ENCODE measurements at places on chromosomes 1 and 21.

DNA sequence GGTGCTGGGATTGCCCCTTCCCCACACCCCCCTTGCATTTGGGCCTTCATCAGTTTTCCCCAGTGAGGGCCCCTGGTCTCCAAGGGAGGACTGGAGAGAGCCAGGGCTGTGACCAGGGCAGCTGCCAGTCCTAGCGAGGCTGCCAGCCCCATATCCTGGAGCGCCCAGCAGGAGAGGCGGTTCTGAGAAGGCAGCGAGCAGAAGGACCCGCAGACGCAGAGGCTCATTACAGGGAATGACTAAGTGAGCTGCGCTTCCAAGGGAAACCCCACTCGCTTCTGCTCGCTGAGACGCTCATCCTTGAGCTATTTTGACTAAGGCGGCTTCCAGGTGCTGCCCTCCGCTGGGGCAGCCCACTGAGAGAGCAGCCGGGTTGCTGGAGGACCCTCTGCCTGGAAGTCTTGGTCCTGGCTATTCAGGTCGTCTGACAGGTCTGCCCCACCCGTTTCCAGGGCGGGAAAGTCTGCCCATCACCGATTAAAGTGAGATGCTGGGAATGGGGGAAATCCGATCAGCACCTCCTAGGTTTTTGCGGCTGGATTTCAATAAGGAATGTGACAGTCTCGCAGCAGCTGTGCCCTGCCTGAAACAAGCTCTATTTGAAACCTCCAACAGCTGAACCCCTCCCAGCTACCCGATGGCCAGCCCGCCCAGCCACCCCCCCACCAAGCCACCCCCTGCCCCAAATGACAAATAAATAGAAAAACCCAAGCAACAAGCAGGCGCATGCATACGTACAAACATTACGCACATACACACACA lies 2.8 kb downstream of the KCNN3 start:
- no peak for DNase-seq

- DNase-seq, result no peak
Observed at GRCh38 chr1:30034627-30035521, 688.5 kb downstream of the MATN1 start.

GRCh38 chr1:2482588-2482987 lies 6.5 kb downstream of the PLCH2 start:
- DNase-seq, result no peak

DNA sequence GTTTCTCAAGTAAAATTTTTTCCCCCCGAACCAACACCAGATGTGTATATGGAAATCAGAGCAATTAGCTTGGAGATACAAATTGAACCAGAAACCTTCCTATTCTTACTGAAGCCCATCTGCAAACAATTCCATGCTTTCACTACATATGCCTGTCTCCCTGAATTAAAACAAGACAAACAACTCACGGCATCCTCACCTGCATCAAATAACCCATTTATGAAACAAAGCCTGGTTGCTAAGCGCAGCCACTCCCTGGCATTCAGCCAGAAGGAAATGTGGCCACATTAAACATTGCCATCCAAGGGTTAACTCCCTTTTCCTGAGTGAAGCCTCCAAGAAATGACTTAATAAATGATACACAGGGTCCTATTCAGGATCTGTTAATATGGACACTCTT lies 55.3 kb downstream of the APP start:
- no peak for DNase-seq

- DNase-seq, result no peak
Observed at GRCh38 chr1:162133566-162133965, 64.1 kb downstream of the NOS1AP start.

- DNase-seq, result no peak
Observed at GRCh38 chr1:230382001-230382491, 44.1 kb downstream of the PGBD5 start.

GRCh38 chr1:43879414-43879813 lies 54.2 kb upstream of the ARTN start:
- no peak for DNase-seq

DNA sequence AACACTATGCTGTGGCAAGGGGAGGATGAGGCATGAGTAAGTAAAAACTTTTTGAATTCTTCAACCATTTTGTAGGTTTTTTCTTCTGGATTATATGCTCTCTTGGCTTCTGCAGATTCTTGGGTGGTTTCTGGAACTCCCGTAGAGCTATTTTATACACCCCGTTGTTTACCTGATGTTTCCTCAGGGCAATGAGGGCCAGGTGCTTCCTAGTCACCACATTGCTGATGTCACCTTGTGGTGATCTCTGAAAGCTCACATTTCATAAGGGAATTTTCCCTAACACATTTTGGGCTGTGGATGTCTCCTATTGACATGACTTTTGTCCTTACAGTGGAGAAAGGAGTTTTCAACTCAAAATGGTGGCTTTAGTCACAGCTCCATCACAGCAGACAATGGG lies 356.6 kb downstream of the PLA2G4A start:
- no peak for DNase-seq

DNA sequence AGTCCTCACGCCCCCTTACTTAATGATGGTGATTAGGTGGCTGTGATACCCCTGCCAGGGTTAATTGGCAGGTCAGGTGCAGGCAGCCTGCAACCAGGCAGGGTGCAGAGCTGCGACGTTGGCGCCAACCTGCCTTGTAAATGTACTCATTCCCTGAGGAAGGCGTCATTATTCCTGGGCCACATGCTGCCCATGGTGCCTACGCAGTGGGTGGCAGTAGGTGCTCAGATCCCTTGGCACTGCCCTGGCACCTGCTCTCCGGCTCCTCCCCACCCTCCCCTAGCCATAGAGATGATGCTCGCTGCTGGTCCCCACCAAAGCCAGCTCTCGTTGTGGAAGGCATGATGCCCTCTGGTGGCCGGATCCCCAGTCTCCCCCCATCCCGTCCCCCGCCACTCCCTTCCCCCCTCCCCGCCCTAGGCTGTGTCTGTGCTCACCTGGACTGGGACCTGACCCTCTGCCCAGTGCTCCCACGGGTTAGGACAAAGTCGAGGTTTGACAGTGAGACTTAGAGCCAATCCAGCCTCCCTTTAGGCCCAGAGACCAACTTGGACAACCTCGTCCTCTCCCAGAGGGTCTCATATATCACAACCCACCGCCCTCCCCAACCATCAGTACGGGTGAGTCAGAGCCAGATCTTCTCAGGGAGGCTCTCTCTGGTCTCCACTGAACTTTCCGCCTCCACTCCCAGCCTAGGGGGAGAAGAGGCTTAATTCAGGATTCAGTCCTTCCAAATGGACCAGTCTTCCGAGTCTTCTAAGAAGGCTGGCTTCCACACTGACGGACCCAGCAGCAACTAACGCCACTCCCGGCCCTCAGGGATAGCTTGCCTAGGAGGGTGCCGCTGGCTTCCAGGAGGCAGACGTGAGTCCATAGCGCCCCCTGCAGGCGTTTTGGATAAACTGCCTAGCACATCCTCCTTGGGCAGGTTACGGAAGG lies 5.7 kb downstream of the KRTCAP2 start:
- DNase-seq, result peak; percentile 61

GRCh38 chr21:42616941-42617340 lies 36.5 kb upstream of the PDE9A start:
- no peak for DNase-seq

DNA sequence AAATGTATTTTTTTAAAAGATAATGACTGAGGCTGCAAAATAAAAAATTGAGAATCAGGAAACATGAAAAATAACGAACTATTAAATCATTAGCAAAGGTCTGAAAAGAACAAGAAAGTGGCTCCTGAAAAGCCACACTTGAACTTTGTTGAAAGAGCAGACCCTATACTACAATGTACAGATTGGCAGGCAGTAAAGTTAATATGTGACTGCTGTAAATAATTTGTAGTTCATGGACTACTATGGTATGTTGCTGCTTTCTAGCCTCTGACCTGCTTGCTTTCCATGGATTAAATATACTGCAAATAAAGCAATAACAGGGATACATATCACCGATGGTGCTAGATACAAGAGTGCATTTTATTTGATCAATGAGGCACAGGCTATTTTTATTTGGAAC lies 18.6 kb downstream of the NR5A2 start:
- no peak for DNase-seq

- no peak for DNase-seq
Observed at GRCh38 chr1:204983881-204984280, 59.1 kb upstream of the CNTN2 start.

DNA sequence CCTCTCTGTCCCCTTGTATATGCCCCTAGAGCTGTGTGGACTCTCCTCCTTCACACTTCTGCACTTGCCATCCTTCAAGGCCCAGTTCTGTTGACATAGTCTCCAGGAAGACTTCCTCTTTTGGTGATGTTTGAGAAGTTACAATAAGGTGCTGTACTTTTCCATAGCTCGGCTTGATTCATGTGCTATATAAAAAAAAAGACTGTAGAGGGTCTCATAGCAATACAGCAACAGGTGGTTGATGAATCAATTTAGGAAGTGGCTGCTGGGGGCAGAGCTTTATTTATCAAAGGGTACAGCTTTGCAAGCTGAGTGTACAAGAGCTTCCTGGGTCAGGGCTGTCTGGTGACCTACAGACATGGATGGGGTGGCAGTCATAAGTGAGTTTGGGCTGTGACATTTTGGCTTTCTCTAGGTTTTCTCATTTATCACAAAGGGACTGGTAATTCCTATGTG lies 102.7 kb downstream of the RUNX1 start:
- DNase-seq, result no peak

GRCh38 chr1:27414091-27414490 lies 21.7 kb downstream of the GPR3 start:
- no peak for DNase-seq

DNA sequence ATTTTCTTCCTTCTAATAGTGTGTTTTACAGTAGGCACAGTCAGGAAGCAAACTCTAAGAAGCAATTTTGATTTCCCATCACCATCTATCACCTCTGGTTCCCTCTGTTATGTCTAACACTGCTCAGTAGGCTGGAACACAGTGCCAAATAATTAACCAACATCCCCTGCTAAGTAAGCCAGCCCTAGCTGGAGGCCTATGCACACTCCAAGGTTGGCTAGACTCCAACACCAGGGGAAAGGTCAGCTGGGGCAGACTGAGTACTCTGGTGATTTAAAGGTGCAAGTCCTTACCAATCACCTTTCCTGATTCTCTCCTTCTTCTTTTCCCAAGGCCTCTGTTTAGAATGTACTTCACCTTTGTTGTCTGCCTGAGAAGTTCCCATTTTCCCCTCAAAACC lies 46.5 kb upstream of the BEND5 start:
- no peak for DNase-seq

DNA sequence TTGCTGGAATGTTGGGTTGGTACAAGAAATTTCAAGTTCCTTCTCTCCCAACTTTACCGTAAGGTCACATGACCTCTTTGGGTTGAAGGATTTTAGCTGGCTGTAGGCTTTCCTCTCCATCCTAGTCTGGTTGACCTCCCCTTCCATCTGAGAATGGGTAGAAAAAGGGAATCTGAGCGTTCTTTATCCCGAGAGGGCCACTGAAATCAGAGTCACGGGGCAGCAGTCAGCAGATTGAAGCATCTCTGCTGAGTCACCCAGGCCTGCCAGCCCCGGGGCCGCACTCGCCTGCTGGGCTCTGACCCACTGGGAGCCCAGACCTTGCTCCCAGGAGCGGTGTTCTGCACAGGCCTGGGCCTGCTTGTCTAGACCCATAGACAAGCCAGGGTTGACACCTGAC lies 31.0 kb downstream of the TMCC2 start:
- DNase-seq, result no peak

DNA sequence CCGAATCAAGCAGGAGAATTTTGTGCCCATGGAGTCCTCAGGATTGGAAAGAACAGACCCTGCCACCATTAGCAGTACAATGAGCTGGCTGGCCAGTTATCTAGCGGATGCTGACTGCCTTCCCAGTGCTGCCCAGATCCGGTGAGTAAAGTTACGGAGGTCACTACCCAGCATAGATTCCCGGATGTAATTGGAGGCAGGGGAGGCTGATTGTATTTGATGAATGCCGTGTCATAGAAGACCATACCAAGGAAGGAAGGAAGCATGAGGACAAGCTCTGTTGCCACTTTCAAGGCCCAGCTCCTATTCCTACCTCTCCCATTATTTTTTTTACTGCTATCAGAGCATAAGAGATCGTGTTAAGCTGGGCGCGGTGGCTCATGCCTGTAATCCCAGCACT lies 26.2 kb upstream of the VAMP3 start:
- DNase-seq, result no peak

DNA sequence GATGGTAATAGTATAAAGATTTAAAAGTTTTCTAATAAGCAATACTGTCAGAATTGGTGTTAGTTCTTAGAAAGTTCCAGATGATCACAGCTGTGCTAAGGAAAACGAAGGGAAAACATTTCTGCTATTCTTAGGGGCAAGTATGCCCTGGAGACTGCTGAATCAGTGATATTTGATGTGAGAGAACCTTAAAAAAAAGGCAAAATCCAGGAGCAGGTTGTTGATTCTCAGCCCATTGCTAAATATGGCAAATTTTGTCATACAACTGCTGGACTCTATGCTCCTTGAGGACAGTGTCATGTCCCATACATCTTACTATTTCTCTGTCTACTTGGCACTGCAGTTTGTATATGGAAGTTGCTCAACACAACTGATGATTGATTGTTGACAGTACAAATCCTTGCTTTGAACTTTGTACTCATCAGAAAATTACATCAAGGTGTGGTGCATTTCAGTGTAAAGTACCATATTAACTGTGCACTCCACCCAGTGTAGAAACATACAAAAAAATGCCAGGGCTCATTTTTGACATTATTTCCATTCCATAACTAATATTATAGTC lies 10.9 kb downstream of the CRCT1 start:
- no peak for DNase-seq

GRCh38 chr1:203461717-203462116 lies 13.9 kb upstream of the PRELP start:
- DNase-seq, result no peak

DNA sequence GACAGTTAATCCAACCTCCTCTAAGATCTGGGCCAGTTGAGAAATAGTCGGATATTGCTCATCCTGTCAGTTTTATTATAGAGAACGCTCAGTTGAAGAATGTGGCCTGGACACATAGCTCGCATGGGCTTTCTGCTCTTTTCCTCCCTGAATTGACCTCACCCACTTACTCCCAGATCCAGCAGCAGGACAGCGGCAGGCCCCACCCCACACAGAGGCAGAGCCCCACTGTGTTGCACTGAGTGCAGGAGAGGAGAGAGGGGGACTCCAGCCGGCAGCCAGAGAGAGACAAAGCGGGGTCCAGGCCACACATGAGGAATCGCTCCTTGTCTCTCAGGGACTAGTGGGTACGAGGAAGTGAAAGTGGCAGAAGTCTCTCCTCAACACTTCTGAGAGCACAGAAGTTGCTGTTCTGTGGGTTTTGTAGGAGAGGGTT lies 78.6 kb downstream of the LAMC1 start:
- no peak for DNase-seq

GRCh38 chr1:185094761-185095160 lies 49.4 kb downstream of the RNF2 start:
- no peak for DNase-seq

- no peak for DNase-seq
Observed at GRCh38 chr1:167728818-167729410, 7.1 kb downstream of the MPZL1 start.

GRCh38 chr1:28115267-28115666 lies 26.9 kb upstream of the EYA3 start:
- DNase-seq, result peak; percentile 7
